ENCODE measurements at places on chromosomes 3 and 15.

DNA sequence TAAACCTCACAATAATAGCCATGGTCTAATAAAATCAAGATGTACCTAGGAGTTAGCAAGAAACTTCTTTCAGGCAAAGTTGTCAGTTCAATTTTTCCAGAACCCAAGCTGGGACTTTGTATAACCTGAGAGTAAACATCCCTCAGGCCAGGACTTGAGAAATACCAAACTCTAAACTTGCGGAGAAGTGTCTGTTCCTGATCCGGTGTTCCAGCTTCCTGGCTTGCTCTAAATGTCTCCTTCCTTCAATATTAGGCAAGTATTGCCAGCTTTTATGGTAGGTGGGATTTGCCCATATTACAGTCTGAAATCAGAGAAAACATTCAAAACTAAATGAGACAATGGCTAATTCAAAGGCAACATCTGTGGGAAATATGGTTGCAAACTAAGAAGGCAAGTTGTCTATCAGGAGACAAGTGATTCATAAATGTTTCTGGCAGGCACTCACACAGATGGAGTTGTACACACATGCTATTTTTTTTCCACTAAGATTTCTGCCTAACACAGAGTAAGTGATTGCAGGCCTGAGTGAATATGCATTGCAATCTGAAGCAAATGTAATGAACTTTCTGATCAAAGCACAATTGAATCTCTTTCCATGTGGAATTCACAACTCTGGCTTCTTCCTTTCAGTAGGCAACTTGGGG is 88.3 kb upstream of the COL8A1 start:
- no peak for DNase-seq

GRCh38 chr3:168249205-168249549 is 153.5 kb upstream of the GOLIM4 start:
- no peak for DNase-seq

DNA sequence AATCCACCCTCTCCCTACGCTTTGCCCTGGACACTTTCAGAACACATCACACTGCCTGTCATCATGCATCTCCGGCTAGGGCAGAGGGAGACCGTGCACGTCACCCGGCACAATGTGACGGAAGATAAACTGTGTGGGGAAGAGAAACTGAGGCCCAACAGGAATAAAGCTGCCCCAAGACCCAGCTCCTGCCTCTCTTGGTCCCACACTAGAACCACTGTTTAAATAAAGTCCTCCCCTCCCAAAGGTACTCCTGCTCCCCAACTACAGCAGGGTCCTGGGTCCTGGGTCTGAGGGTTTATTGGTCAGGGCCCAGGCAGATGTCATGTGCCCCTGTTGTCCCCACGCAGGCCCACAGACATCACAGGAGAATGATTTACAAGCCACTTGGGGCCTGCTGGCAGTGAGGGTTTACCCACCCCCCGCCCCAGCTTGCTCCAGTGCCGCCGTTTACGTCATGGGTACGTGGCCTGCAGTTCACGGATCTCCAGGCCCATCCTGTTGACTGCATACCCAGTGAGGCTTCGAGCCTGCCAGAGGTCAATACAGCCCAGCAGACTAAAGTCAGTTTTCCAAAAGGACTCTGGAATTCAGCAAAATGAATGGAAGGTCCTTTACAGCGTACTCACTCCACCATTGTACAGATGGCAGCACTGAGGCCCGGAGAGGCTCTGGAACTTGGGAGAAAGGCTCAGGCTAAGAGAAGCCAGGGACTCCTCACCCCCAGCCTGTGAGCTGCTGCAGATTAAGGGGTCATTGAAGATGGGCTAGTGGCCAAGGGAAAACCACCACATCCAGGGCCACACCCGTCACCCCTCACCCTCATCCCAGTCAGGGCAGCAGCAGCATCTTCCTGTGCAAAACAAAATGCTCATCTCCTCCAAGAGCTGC is 23.2 kb downstream of the ALS2CL start:
- no peak for DNase-seq

DNA sequence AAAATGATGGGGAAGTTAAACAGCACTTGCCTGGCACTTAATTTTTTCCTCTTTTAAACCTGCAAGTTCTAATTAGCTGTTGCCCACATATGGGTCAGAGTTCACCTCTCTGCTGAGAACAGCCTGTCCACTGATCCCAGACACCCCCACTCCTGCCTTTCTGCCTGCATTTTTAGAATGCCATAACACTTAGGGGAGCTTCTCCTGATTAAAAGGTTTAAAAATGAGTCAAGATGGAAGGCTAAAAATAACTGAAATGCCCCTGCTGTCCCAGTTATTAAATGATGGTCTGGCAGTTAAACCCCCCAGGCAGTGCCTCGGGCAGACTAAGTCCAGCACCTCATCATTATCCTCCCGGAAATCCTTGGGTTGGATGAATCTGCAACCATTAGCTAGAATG is 913.6 kb upstream of the ARPP21 start:
- DNase-seq, result no peak

DNA sequence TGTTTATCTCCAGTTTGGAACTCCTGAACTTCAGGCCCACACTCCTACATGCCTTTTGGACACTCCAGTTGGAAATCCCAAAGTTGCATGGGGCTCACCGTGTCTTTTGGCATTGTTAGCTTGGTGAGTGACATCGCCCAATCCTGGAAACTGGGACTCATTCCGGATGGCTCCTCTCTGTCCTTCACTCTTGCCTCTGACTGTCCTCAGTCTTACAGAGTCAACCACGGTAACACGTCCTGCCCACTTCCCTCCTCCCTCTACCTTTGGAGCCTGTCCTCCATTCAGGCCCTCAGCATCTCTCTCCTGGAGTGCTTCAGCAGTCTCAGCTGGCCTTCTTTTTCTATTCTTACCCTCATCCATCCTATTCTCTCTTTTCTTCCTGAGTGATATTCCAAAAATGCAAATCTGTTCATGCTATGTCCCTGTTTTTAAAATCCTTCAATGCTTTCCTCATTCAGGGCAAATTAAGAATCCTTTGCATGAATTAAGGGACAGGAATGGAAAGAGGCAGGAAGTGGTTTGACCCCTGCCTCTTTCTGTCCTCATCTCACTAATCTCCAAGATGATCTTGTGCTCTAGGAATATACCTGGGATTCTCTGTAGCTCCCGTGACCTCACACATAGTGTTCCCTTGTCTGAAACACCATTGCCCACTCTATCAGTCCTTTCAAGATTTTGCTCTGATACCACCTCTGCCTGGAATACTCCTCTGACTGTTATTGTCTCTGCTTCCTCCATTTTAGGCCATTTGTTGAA is 42.5 kb downstream of the LPP start:
- no peak for DNase-seq
